ENCODE measurements at places on chromosomes 1 and 21. TPM values are rescaled to one million over a fixed set of nuclear protein-coding genes. Genes with fewer than 3 reads are reported as not detected.

DNA sequence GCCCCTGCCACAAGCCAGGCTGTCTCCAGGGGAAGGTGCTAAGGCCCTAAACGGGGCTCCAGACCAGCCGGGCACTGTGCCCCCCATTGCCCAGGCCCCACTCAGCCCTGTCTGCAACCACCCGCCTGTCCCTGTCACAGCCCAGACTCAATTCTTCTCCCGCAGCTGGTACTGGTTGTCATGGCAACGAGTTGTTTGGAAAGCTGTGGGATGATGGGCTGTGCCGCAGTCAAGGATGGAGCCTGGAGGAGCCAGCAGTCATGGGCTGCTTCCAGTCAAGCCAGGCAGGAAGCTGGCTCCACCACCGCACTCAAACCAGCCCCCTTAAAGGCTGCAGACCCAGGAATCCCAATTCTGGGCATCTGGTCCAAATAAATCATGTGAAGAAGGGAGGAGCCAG is 4.2 kb downstream of the SPOCD1 start:
- H3K27ac ChIP-seq: no peak overlapping the region
- H3K4me3 ChIP-seq: no peak overlapping the region
- no peak for DNase-seq
- H3K36me3 ChIP-seq: no peaks in the 10 kb centered on the region

DNA sequence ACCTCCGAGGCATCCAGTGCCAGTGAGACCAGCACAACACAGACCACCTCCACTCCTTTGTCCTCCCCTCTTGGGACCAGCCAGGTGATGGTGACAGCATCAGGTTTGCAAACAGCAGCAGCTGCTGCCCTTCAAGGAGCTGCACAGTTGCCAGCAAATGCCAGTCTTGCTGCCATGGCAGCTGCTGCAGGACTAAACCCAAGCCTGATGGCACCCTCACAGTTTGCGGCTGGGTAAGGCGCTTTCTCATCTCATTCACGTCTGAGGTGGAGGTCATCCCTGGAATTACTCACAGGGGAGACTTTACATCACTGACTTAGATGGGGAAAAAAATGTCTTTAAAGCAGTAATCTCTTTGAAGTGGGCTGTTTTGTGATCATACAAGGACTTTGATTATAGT is 106.3 kb downstream of the CD247 start:
- no peaks in the 10 kb centered on the region for H3K36me3 ChIP-seq
- no peak overlapping the region for H3K27ac ChIP-seq
- no peak for DNase-seq

- no peaks in the 10 kb centered on the region for H3K27me3 ChIP-seq
- no peak overlapping the region for H3K27ac ChIP-seq
- peaks cover 26% of the 10 kb centered on the region for H3K4me1 ChIP-seq
- H3K4me3 ChIP-seq: peak overlapping the region; percentile 78
- DNase-seq: no peak
These were observed 604 bp upstream of the TMEM79 start for GRCh38 chr1:156283521-156283920.

DNA sequence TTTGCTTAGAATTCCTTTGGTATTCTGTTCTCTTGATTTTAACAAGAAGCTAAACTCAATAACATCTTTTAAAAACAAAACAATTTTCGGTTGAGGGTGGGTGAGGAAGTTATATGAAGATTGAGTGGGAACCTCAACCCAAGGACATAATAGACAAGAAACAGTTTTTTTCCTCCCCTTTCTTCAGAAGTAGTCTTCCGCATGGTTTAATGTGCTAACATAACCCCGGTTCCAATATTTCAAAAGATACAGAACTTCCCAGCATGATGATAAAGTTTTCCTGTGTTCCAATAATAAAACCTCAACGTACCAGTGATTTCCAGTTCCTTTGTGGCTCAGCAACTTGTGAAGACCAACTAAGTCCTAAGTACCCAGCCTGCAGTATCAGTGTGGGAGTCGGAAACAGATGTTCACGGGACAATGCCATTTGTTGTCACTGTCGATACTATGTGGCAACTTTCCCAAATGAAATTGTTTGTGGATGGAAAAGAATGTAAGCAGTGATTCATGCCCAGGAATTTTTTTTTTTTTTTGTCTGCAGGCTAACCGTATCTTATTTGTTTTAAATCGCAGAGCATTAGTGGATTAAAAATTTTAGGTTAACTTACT is 48.5 kb downstream of the NR5A2 start:
- peak; percentile 25 for DNase-seq
- no peak overlapping the region for H3K4me3 ChIP-seq
- no peaks in the 10 kb centered on the region for H3K4me1 ChIP-seq
- H3K36me3 ChIP-seq: no peaks in the 10 kb centered on the region
- no peak overlapping the region for H3K27ac ChIP-seq
- H3K27me3 ChIP-seq: peaks cover 5% of the 10 kb centered on the region

DNA sequence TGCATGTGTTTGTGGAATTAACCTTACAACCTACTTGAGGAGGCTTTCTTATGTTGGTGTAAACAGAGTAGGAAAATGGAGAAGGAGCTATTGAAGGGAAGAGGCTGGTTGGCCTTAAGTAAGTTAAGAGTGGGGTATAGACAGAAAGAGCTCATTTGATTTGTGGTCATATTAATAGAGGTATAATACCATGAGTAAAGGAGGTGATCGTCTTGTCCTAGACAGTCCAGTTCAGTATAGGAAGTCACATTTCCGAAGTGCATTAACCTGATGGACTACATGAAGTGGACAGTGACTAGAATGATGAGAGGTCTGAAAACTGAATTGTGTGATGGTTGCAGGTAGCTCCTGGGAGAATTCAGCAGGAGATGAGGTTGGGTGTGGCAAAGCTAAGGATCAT is 215.4 kb upstream of the ZC3H12A start:
- H3K4me1 ChIP-seq: no peaks in the 10 kb centered on the region
- H3K36me3 ChIP-seq: no peaks in the 10 kb centered on the region
- H3K4me3 ChIP-seq: no peak overlapping the region
- no peak overlapping the region for H3K27ac ChIP-seq

GRCh38 chr1:75067975-75068374 is 66.2 kb upstream of the LHX8 start:
- no peaks in the 10 kb centered on the region for H3K27me3 ChIP-seq
- DNase-seq: no peak
- H3K4me3 ChIP-seq: no peak overlapping the region
- H3K27ac ChIP-seq: no peak overlapping the region
- no peaks in the 10 kb centered on the region for H3K4me1 ChIP-seq

The ADGRL2 gene
- 55.7 TPM for total RNA-seq

- no peaks in the 10 kb centered on the region for H3K36me3 ChIP-seq
- DNase-seq: no peak
- no peak overlapping the region for H3K27ac ChIP-seq
These were observed 69.8 kb upstream of the PGBD5 start for GRCh38 chr1:230495891-230496385.

DNA sequence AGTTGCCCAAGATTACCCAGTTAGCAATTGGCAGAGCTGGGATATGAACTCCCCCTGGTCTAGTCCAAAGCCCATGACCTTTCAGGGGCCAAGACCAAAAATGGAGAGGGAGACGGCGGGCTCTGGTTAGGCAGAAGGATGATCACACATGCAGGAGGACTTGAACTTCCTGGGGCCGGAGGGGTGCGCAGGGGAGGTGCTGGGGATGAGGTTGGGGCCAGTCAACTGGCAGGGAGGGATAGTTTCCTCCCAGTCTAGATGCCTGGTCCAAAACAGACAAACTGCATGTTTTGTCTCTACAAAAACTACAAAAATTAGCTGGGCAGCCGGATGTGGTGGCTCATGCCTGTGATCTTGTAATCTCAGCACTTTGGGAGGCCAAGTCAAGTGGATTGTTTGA is 78.1 kb downstream of the NKAIN1 start:
- no peaks in the 10 kb centered on the region for H3K27me3 ChIP-seq
- no peaks in the 10 kb centered on the region for H3K36me3 ChIP-seq
- no peak overlapping the region for H3K4me3 ChIP-seq
- H3K4me1 ChIP-seq: no peaks in the 10 kb centered on the region
- no peak for DNase-seq

DNA sequence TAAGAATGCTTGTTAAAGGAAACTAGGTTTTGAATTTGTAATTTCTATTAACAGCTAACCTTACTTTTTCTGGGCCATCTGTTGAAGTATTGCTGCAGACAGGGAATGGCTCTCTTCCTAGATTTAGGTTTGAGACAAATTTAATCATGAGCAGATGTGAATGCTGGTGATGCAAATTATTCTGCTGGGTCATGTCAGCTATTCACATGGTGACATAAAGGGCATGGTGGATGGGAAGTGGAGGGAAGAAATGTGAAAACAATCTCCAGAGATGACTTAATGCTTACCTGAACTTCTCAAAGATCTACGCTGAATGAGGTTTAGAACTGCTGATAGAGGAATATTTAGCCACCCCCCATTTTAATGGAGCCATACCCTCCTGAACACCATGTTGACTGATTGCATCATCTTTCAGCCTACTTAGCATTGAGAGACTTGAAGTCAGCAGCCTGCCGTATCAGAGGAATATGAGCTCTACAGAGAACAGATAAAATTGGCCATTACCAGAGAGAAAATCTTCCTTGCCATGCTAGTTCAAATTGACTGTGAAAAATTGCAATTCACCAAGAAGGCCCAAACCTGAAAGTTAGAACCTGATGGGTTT is 138.8 kb downstream of the HHAT start:
- H3K27me3 ChIP-seq: no peaks in the 10 kb centered on the region
- H3K27ac ChIP-seq: no peak overlapping the region
- no peak overlapping the region for H3K4me3 ChIP-seq

GRCh38 chr1:52899445-52899894 is 22.1 kb downstream of the ECHDC2 start:
- H3K27ac ChIP-seq: no peak overlapping the region
- no peaks in the 10 kb centered on the region for H3K27me3 ChIP-seq
- no peak overlapping the region for H3K4me3 ChIP-seq
- no peaks in the 10 kb centered on the region for H3K4me1 ChIP-seq

- H3K36me3 ChIP-seq: no peaks in the 10 kb centered on the region
- no peak overlapping the region for H3K4me3 ChIP-seq
- H3K27me3 ChIP-seq: no peaks in the 10 kb centered on the region
These were observed 311.6 kb downstream of the NUF2 start for GRCh38 chr1:163633366-163633765.

The SLC1A7 gene
- total RNA-seq: not detected

The NID1 gene
- 216 TPM for total RNA-seq

- no peaks in the 10 kb centered on the region for H3K4me1 ChIP-seq
- H3K27me3 ChIP-seq: no peaks in the 10 kb centered on the region
These were observed 175.8 kb downstream of the APP start for GRCh38 chr21:25994758-25995163.

GRCh38 chr1:27102707-27103468 is 52.0 kb downstream of the SLC9A1 start:
- peak; percentile 81 for DNase-seq
- H3K4me1 ChIP-seq: peaks cover 14% of the 10 kb centered on the region
- H3K36me3 ChIP-seq: no peaks in the 10 kb centered on the region
- no peak overlapping the region for H3K4me3 ChIP-seq
- no peaks in the 10 kb centered on the region for H3K27me3 ChIP-seq

DNA sequence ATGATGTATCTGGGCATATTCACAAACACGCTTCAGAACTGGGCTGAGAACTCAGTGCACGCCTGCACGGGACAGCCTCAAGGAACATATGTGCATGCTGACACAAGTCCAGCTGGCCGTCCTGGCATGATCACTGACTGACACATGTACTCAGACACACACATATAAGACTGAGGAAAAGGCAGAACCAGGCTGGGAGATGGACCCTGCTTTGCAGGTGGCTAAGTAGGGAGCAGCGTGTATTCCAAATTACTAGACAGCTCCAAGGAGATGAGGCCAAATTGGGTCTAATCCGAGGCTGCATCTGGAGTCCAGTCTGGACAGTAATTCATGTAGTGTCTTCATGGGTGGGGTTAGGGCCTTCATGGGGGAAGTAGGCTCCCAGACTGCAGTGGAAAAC is 41.4 kb upstream of the GJB5 start:
- H3K27me3 ChIP-seq: no peaks in the 10 kb centered on the region
- no peak overlapping the region for H3K27ac ChIP-seq
- DNase-seq: no peak
- H3K4me1 ChIP-seq: no peaks in the 10 kb centered on the region
- no peak overlapping the region for H3K4me3 ChIP-seq

DNA sequence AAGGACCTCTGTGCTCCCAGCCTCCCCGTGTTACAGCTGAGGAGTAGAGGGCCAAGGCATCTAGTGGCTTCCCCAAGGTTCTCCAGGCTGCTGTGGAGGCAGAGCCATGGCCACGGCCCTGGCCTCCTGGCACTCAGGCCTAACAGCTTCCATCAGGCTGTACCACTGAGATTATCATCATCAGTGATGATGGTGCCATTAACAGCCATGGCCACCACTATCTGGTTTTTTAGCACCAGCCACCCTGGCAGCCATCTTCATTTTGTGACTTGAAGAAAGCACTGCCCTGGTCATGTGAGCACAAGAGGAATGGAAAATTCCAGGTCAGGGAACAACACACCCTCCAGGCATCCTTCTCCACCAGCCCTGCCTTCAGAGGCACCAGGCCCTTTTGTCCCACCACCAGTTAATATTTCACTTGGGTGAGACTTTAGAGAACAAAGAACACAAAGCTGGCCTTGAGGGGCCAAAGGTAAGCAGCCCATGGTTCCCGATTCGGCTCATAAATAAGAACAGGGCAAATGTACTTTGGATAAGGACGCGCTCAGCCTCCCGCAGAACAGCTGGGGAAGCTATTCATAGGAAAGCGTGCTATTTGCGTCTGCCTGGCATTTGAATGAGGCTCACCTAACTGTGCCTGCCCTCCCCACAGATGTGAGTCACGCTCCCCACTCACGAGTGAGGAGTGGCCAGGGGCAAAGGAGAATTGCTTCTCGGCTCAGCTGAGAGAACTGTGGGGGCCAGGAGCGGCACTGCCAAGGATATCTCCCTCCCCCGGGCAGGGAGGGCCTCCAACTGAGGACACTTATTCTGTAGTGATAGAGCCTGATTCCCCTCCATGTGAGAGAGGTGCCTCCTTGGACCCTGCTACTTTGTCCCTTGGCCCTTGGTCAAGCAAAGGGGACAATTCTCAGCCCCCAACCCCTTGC is 95.6 kb downstream of the CD58 start:
- H3K4me1 ChIP-seq: no peaks in the 10 kb centered on the region
- no peak overlapping the region for H3K4me3 ChIP-seq
- H3K27ac ChIP-seq: no peak overlapping the region
- no peaks in the 10 kb centered on the region for H3K27me3 ChIP-seq
- no peak for DNase-seq
- no peaks in the 10 kb centered on the region for H3K36me3 ChIP-seq

The SPATA17 gene
- 0.84 TPM for total RNA-seq

GRCh38 chr21:29228306-29228705 is 70.4 kb upstream of the BACH1 start:
- no peak for DNase-seq
- no peak overlapping the region for H3K27ac ChIP-seq
- no peaks in the 10 kb centered on the region for H3K36me3 ChIP-seq
- H3K4me3 ChIP-seq: no peak overlapping the region
- H3K4me1 ChIP-seq: no peaks in the 10 kb centered on the region

The FALEC gene
- total RNA-seq: not detected

The ARF1 gene
- total RNA-seq: 384 TPM

The VSIG8 gene
- not detected for total RNA-seq

DNA sequence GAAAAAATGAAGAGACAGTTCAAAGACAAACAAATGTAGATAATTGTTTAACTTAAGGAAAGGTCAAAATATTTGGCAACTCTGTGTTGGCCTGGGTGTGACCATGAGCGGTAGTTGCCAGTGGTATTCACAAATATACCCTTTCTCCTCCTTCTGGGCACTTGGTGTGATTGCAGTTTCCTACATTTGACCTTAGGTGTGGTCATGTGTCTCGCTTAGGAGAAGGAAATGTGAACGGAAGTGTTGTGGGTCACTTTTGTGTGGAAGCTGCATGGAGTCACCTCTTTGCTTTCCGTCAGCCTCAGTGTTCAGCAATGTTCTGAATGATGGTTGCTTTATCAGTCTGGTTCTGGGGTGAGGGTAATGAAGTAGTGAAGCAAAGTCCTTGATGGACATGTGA is 3.4 kb upstream of the PCSK9 start:
- H3K27me3 ChIP-seq: peaks cover 55% of the 10 kb centered on the region
- no peak overlapping the region for H3K27ac ChIP-seq
- peaks cover 5% of the 10 kb centered on the region for H3K4me1 ChIP-seq
- no peaks in the 10 kb centered on the region for H3K36me3 ChIP-seq
